ENCODE measurements at places on chromosomes 7 and 10. TPM values are rescaled to one million over a fixed set of nuclear protein-coding genes. Genes with fewer than 3 reads are reported as not detected.

EMX2 gene
- total RNA-seq, result 2.8 TPM

DNA sequence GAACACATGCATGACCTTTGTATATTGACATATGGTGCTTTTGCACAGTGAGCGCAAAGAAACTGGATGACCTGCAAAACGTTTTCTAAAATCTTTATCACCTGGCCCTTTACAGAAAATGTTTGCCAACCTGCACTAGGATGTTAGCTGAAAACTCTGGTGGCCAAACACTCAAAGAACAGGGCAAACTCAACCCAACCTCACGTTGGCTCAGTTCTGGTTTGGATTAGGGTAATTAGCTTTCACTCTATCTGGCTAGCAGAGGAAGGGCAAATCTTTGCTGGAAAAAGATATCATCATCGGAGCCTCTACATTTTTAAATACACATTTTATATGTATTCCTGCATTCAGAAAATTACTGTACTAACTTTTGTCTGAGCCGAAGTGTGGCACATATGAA is 688.9 kb downstream of the PHTF2 start:
- DNase-seq, result no peak

GRCh38 chr7:33486633-33487032 is 357.3 kb downstream of the BBS9 start:
- DNase-seq, result no peak

DNA sequence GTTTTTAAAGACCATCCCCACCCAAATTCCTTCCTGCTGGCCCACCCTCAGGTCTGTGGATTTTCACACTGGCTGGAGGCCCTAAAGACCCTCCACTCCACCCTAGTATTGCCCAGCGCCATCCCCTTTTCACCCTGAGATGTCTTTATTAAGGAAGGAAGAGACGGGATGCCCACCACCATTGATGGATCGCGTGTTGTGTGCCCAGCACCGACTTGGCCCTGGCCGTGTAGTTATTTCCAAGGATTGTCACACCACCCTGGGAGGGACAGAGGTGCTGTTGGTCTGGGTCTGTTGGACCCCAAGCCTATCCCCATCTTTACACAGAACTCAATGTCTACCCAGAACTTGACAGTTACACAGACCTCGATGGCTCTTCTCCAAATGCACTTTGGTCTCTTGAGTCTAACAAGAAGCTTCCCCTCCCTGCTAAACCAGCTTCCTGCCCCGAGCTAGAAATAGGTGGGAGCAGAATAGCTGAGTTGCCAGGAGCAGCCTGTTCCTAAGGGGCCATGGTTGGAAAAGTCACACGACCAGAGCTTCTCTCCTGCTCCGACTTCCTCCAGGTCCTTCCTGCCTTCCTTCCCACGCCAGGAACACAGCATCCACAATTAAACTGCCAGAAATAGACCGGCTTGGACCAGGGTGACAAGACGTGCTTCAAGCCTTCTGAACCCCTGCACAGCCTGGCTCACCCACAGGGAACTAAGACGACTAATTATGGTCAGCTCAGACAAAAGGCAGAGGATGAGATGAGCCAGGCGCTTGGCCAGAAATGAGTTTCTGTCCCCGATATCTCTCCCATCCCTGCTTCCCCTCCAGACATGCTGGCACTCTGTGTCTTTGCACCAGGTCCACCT is 139.5 kb upstream of the CHST15 start:
- DNase-seq, result no peak
